ENCODE measurements at places on chromosomes 3 and 15. TPM values are rescaled to one million over a fixed set of nuclear protein-coding genes. Genes with fewer than 3 reads are reported as not detected.
A peak's percentile ranks its signal among the peaks of the same experiment; 100 is the strongest.

LYZL4 gene
- total RNA-seq = not detected

CHDH gene
- total RNA-seq = 5.8 TPM

PRR20G gene
- not detected for total RNA-seq

NDN gene
- total RNA-seq = 48.3 TPM

EIF4A2 gene
- 496 TPM for total RNA-seq

NOX5 gene
- total RNA-seq = not detected

- no peak for DNase-seq
These were observed 56.1 kb upstream of the CMSS1 start for GRCh38 chr3:99761415-99762165.

GRCh38 chr15:98866511-98866910 lies 141.1 kb downstream of the PGPEP1L start:
- no peak for DNase-seq

DNA sequence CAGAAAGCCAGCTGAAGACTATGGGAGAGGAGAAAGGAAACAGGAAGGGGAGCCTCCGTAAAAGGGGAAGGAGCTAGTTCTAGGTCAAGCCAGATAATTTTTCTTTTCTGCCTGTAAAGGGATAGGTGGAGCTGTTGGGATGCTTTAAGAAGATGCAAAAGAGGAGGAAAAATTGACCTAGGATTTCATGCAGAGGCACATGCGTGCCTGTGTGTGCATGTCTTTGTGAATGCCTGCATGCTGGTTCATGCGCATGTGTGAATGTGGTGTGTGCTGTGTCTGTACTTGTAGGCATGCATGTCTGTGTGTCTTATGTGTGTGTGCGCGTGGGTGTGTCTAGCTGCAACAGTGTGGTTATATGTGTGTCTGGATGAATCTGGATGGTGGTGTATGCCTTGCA lies 27.3 kb downstream of the CCDC33 start:
- no peak for DNase-seq

- DNase-seq = no peak
These were observed 56.5 kb downstream of the TMEM266 start for GRCh38 chr15:76116138-76116885.

DNA sequence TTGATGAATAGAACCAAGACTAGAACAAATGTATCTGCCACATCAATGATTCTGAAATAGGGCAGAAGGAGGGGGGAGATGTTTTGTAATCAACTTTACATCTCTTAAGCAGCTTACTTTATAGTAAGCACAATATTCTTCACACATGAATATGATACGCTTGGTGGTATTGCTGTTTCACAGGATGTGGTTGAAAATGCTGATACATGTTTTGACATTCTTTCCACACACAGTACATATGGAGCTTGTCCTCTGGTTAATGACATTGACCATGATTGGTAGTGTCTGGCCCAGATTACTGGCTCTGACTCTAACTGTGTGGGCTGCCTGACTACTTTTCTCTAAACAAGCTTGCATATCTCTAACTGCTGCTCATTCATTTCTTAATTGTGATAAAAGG lies 168.9 kb downstream of the KLHL25 start:
- DNase-seq = no peak

DNA sequence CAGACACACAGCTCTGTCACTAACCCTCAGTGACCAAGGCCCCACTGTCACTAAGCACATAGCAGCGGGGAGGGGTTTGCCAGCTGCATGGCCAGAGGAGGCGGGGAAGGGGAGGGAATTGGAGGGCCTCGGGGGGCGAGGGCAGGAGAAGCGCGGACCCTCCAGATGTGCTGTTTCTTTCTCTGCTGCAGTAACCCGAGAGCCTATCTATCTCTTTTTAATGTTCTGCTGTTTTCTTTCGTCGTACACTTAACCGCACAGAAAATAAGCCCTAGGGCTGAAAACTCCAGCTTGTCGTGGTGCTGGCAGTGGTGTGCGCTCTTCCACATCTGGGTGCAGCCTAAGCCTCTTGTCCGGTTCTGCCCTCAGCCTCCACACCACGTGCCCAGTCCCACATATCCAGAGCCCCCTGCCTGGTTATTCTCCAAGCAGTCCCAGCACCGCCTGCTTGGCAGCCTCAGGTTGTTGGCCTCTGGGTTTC lies 51.1 kb downstream of the BDH1 start:
- no peak for DNase-seq

DNA sequence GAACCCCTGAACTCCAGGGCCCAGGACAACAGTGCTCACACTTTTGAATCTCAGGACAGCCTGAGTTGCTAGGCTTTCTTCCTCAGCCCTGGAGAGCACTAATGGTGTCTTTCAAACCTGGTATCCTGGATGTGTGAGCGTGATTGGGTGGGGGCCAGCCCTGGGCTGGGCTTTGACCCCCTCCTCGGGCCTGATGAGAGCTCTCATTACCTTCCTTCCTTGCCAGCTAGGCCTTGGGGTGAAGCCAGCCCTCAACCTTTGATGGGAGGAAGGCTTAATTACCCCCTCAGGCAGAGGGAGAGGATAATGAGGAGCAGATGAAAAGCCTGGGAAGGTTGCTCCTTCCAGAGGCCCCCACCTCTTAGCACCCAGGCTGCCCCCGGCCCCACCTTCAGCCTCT lies 31.1 kb upstream of the INSYN1 start:
- DNase-seq = no peak

DNA sequence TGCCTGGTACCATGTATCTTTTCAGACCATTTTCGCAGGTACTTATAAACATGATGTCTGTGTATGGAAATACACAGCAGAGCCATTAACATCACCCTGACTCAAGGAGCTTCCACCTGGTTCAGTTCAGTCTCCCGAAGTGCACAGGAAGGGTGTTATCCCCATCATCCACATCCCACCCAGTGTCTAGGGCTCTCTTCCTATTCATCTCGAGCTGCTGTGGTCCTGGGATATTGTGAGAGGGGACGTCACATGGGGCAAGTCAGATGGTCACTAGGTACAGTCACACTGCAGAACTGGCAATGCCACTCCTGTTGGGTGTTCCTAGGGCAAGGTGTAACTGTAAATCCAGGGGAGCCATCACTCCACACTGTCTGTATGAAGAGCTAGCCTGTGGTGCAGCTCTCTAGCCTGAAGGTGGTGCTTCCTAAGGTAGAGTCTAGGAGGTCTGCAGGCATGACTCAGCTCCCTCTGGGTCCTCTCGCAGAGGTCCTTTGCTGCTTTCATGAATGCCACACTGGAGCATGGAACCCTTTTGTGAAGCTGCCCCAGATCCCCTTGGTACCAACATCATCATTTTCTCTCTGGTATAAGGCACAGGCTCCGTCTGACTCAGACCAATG lies 13.9 kb downstream of the ISLR2 start:
- no peak for DNase-seq

DNA sequence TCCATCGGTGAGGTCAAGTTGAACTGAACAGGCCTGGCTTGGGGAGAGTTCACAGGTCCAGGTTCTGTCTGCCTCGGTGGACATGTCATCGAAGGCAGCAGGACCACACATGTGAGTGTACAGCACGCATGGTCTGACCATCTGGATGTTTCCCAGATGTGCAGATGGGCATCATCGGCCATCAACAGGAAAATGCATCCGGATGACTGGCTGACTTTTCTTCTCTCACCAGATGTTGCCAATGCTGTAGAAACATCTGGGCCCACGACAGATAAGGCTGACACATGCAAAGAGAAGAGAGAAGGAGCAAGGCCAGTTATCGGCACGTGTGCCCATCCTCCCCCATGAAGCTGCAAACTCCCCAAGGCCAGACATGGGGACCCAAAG lies 45.1 kb downstream of the NOX5 start:
- DNase-seq = no peak

DNA sequence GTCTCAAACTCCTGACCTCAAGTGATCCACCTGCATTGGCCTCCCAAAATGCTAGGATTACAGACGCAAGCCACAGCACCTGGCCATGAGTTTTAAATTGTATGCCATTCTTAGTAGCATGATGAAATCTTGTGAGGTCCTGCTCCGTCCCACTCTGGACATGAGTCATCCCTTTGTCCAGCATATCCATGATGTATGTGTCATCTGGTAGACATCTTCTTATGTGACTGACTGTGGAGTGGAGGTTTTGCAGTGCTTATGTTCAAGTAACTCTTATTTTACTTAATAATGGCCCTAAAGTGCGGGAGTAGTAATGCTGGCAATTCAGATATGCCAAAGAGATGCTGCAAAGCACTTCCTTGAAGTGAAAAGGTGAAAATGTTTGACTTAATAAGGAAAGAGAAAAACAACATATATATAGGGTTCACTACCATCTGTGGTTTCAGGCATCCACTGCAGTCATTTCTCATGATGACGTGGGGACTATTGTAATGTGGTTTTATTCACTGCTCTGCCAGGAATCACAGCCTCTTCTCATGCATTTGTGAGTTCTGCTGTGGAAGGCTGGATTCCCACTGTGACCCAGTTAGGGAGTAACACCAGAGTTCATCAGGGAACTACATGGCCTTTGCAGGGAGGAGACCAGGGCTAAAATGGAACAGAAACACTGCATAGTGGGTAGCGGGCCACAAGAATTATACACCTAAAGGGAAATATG lies 204.6 kb upstream of the STRIT1 start:
- no peak for DNase-seq

DNA sequence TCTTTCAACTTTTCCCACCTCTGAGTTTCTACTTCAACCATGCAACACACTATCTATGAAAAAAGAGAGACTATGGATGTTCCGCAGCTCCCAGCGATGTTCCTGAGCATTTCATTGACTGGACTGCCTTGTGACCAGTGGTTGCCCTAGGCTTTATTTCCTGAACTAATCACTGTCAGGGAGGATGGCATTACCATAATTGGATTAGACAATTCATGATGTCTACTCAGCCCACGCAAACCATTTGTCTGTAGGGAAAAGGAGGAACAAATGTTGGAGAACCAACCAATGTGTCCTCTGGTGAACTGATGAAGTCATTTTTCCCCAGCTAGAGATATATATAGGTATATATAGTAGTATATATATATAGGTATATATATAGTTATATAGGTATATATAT lies 229.3 kb upstream of the MCTP2 start:
- DNase-seq = no peak

DNA sequence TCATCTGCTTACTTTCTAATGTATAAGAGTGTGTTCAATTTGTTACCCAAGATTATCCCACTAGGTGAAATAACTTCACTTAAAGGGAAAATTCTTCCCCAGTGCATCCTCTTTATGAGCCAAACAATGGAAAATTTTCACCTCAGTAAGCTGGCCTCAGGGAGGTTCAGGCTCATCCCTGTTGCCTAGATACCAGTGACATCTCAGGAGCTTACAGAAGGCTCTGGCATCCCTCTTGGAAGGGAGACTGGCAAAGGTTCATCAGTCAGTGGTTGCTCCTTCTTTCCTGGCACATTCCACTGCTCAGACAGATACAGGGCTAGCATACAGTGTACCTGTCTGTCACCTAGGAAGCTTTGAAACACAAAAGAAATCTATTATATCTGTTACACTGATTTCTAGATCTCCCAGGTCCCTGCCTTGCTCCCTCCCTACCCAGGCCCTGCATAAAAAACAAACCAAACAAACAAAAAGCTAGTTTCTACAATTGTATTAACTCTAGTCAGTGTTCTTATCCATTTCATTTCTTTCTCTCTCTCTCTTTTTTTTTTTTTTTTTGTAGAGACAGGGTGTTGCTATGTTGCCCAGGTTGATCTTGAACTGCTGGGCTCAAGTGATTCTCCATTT lies 1.7 kb downstream of the IP6K2 start:
- no peak for DNase-seq

GRCh38 chr15:69424001-69424400 lies 9.9 kb downstream of the KIF23 start:
- DNase-seq = no peak

DNA sequence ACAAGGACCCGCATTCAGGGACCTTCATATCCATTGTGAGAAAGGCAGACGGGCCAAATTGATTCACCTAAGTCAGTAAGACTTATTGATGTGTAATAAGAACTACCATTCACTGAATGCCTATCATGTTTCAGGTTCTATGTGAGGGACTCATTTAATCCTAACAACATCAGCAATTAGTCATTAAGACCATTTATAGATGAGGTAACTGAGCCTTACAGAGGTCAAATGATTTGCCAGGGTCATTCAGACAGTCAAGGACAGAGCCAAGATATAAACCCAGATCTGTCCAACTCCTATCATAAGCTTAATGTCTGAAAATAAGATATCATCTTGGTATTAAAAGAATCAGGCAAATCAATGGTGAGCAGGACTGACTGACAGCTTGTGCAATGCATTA lies 453.8 kb downstream of the MAGI1 start:
- no peak for DNase-seq

DNA sequence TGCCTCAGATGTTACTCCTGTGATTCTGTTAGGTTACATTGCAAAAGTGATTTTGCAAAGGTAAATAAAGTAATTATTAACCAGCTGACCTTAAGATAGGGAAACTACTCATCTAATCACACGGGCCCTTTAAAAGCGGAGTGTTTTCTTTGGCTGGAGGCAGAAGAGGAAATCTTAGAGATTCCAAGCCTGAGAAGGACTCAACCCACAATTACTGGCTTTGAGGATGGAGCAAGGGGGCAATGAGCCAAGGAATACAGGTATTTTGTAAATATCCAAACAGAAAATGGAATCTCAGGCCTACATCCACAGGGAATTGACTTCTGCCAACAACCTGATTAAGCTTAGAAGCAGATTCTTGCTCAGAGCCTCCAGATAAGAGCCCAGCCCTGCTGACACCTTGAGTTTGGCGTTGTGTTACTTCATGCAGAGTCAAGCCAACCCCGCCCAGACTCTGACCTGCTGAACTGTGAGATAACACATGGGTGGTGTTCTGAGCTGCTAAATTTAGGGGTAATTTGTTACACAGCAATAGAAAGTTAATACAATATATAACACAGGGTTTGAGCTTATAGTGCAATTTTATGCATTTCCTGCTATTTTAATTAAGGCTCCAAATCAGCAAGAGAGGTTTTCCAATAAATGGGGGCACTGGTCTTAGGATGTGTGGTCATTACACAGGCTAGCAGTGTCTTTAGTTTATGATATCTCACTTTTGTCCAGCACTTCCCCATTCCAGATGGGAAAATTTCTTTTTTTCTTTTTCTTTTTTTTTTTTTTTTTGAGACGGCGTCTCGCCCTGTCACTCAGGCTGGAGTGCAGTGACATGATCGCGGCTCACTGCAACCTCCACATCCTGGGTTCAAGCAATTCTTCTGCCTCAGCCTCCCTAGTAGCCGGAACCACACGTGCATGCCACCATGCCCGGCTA lies 19.5 kb downstream of the NFKBIZ start:
- DNase-seq = peak; percentile 73
